Pancreas (tissue), 10 donors: ENCODE measurements at places on chromosomes 1 and 21. TPM values are rescaled to one million over a fixed set of nuclear protein-coding genes. Genes with fewer than 3 reads are reported as not detected.

GRCh38 chr1:55428231-55428630 is 213.1 kb upstream of the USP24 start:
- no peaks in the 10 kb centered on the region for H3K4me1 ChIP-seq
- DNase-seq, result no peak
- H3K36me3 ChIP-seq, result no peaks in the 10 kb centered on the region

DNA sequence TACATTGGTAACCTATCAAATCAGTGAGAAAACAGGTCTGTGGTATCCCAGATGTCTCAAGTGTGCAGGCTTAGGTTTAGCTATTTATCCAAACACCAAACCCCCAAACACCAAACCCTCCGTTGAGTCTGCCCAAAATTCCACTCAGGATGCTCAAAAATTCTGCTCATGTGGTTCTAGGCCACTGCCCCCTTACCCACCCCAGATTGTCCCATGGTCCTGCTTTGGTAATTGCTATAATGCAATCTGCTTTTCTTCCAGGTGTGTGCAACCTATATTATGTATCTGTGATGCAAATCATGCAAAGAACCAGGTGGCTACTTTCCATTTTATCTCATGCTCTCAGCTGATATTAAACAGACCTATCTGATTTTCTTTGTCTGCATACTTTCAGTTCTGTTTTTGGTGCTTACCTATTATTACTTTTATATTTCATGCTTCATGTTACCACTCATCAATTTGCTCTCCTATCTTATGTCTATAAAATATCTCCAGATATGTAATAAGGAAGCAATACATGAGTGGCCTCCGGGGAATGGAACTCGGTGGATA is 123.7 kb downstream of the TOMM20 start:
- H3K27ac ChIP-seq, result no peak overlapping the region
- H3K4me3 ChIP-seq, result no peak overlapping the region
- DNase-seq, result no peak
- H3K27me3 ChIP-seq, result no peaks in the 10 kb centered on the region
- no peaks in the 10 kb centered on the region for H3K4me1 ChIP-seq
- H3K36me3 ChIP-seq, result no peaks in the 10 kb centered on the region

The JTB gene
- 82.6 TPM for total RNA-seq

DNA sequence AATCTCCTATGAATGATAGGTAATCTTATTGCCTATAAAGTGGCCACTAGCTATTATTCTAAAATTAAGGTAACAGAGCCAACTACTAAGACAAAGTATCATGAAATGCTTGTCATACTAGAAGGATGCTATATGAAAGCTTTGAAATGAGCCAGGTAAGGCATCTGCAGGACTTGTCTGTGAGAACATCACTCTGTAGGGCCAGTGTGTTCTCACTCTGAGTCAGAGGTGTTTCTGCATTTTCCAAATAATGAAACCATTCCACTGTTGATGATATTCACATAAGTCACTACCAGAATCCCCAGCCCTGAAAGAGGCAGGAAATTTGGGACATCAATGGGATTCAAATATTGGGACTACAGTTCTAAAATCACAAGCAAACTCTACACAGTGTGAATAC is 25.8 kb upstream of the GBP5 start:
- no peaks in the 10 kb centered on the region for H3K27me3 ChIP-seq
- H3K4me3 ChIP-seq, result no peak overlapping the region
- no peaks in the 10 kb centered on the region for H3K4me1 ChIP-seq
- H3K27ac ChIP-seq, result no peak overlapping the region

The FBXO44 gene
- total RNA-seq, result 15.7 TPM

The RFX5 gene
- total RNA-seq, result 34.2 TPM

DNA sequence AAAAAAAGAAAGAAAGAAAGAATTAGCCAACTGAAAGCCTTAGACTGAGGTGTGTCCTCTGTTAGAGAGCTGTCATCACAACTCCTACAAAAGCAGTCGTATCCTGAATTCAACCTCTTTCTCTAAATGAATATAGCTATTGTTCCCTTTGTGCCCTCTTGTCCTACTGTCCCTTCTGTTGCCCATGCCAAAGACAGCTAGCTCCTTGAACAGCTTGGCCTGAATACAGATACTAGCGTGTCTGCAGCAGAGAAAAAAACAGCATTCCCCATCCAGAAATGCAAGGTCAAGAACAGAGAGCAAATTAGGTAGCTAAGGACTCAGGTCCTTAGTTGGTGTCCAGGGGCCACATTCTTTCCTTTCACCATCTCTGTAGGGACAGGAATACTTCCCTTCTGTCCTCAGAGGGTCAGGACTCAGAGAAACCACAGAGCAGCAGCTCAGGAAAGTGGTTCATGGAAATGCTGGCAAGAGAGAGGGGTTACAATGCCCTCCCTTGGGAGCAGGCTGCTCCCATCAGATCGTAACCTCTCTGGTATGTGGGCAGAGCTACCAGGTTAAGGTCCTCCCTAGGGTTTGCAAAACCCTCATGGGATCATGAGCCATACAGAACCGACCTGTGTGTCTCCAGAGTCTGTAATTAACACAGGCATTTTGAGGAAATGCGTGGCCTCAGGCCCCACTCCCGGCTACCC is 1.8 kb upstream of the ZBTB48 start:
- H3K36me3 ChIP-seq, result no peaks in the 10 kb centered on the region
- no peak overlapping the region for H3K4me3 ChIP-seq
- no peak overlapping the region for H3K27ac ChIP-seq
- no peak for DNase-seq

DNA sequence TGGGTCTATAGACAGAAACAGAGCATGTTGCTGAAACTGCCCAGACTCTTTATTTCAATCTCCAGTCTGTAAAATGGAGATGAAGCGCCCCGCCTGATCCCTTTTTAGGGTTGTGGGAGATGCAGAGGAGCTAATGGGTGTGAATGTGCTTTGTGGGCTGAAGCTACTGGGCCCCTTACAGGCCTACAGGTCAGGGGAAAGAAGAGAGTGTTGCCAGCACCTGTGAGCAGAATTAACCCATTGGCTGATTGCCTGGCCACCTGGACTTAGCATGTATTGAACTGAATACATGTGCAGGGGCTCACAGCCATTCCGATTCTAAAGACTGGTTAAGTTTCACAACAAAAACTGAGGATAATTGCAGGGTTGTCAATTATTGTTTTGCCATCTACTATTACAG is 13.9 kb upstream of the ATF3 start:
- no peak for DNase-seq
- H3K27me3 ChIP-seq, result peaks cover 5% of the 10 kb centered on the region
- no peak overlapping the region for H3K4me3 ChIP-seq
- H3K4me1 ChIP-seq, result no peaks in the 10 kb centered on the region

The CELA3B gene
- total RNA-seq, result 21,242 TPM

- H3K27me3 ChIP-seq, result no peaks in the 10 kb centered on the region
- H3K36me3 ChIP-seq, result no peaks in the 10 kb centered on the region
- DNase-seq, result no peak
- no peak overlapping the region for H3K4me3 ChIP-seq
- H3K4me1 ChIP-seq, result no peaks in the 10 kb centered on the region
- H3K27ac ChIP-seq, result no peak overlapping the region
These were observed 41.7 kb upstream of the ZNF326 start for GRCh38 chr1:89953131-89953626.

The TMEM52 gene
- 43.6 TPM for total RNA-seq

GRCh38 chr1:211822677-211823407 is 7.7 kb downstream of the LPGAT1 start:
- no peaks in the 10 kb centered on the region for H3K27me3 ChIP-seq
- H3K36me3 ChIP-seq, result peaks cover 2% of the 10 kb centered on the region
- H3K27ac ChIP-seq, result no peak overlapping the region
- H3K4me3 ChIP-seq, result no peak overlapping the region

DNA sequence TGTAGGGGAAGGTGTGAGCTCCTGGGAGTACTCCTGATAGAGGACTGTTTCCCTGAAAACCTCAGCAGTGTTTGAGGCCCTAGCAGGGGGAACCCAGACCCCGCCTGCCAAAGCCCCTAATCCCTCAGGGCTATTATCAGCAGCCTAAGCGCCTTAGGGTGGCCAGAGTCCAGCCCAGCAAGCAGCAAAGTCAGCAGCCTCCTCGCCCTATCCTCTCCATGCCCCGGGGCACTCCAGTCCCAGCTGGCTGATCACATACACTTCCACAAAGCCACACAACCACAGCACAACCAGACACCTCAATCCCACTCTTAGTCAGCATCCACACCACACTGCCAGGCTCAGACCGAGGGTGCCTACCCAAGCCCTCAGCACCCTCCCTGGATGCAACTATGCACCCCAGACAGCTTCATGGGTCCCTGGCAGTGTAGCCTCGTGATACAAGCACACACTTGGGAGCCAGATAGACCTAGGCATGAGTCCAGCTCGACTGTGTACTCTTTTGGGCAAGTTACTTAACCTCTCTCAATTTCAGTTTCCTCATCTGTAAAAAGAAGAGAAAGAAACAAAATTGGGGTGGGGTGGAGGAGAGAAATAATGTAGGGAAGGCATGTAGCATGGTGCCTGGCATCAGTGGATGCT is 7.1 kb downstream of the IGSF9 start:
- no peak for DNase-seq
- no peaks in the 10 kb centered on the region for H3K36me3 ChIP-seq
- no peaks in the 10 kb centered on the region for H3K27me3 ChIP-seq
- no peak overlapping the region for H3K4me3 ChIP-seq

DNA sequence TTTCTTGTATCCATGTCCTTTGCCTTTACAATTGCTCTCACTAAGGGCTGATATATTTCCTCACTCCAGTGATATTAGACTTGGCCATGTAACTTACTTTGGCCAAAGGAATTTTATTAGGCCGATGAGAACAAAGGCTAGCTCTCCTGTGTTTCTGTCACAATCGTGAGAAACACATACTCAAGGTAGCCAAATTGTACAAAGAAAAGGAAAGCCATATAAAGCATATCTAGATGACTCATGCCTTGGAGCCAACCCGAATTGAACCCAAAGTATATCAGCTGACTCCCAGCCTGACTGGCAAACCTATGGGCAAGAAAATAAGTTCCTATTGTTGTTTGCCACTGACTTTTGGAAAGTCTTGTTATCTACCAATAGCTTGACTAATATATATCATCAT is 371.7 kb upstream of the LRRC7 start:
- no peaks in the 10 kb centered on the region for H3K27me3 ChIP-seq
- no peak overlapping the region for H3K27ac ChIP-seq
- H3K4me3 ChIP-seq, result no peak overlapping the region
- no peak for DNase-seq
- no peaks in the 10 kb centered on the region for H3K36me3 ChIP-seq

The IVL gene
- total RNA-seq, result not detected

The ANKRD35 gene
- 0.09 TPM for total RNA-seq
